ENCODE measurements at places on chromosomes 5 and 9.

DNA sequence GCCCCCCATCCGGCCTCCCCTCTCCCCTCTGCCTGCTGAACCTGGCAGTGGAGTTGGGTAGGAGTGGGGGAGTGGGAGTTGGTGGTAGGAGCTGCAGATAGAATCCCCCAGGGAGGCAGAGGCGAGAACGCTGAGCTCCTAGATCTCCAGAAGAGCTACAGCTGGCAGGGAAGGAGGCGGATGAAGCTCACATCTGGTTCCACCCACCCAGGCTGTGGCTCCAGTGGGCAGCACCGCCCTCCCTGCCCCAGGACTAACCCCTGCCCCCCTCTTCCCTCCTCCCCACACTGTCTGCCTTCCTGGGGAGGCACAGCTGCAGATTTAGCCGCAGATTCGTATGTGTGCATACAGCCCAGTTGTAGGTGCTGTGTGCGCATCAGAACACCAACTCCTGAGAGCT is 34.2 kb downstream of the C9orf50 start:
- no peak for DNase-seq

GRCh38 chr9:95623640-95624039 is 106.9 kb upstream of the PTCH1 start:
- DNase-seq: no peak

- no peak for DNase-seq
Measured at GRCh38 chr9:133849110-133849670, 111.0 kb upstream of the SARDH start.

- no peak for DNase-seq
Measured at GRCh38 chr5:121819682-121820261, 31.9 kb upstream of the FTMT start.

- no peak for DNase-seq
Measured at GRCh38 chr9:89781838-89782540, 177.2 kb downstream of the GADD45G start.

DNA sequence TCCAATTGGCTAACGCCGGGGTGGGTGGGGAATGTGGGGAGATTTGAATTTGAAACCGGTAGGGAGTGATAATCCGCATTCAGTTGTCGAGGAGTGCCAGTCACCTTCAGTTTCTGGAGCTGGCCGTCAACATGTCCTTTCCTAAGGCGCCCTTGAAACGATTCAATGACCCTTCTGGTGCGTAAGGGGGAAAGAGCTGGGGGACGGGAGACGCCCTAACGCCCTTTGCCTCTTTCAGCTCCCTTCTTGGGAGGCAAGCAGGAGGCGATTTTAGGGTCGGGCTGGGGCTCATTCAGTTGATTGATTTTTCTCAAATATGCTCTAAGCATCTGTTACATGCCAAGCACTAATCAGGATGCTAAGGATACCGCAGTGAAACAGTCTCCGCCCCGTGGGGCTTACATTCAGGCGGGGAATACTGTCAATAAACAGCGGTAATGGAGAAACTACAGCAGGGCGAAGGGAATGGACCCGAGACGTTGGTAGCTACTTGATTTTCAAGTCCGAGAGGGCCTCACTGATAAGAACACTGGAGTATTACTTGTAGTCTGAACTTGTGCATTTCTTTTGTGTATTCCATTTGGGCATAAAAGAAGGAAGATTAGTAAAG is at the start of gene HMMR:
Gene HMMR (plus strand): TSS at position 71 of the 610 bp plus-strand sequence. CDS start 61 bp downstream, at position 132.
- DNase-seq: no peak

- no peak for DNase-seq
Measured at GRCh38 chr5:95884017-95884325, 61.4 kb upstream of the GLRX start.

DNA sequence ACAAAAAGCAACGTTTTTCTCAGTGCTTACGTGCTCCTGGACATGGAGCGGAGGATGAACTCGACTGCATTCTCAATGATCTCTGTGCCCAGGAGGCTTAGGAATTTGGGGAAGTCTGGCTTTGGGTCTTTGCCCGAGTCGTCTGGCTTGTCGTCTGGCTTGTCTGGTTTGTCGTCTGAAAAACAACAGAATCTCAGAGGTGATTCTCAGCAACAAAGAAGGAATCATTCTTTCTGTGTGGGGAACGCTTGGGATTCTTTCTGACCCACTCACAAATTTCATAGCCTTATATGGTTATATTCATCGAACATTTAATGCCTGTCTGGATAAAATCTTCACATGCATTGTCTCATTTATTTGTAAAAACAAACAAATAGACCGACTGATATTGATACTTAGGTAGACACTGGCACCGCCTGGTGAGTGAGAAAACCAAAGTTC is 4.7 kb downstream of the C5orf46 start:
- no peak for DNase-seq
